ENCODE measurements at places on chromosomes 5 and 9.

GRCh38 chr5:77145666-77146065 lies 58.6 kb upstream of the ZBED3 start:
- no peak for DNase-seq

- no peak for DNase-seq
Observed at GRCh38 chr9:76342201-76342600, 52.0 kb downstream of the RFK start.

DNA sequence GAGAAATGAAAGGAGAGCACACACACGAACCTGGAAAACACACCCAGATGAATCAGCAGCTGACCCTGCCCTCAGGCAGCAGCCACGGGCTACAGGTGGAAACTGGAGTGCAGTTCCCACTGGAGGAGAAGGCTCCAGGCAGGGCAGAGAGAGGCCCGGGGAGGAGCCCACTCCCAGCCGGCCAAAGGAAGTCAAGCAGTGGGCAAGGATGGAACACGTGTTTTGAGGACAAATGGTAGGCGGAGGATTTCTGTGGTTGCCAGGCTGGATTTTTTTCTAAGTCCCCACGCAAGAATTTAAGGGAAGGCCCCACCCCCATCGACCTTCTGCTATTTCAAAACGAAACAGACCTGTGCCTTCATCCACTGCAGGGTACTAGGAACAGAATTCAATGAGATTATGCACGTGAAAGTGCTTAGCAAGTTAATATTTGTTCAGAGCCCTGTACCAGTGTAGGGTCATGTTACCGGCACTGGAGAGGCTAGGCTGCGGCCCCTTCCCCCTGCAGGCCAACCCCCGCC lies 6.8 kb downstream of the EPB41L4B start:
- DNase-seq: no peak

DNA sequence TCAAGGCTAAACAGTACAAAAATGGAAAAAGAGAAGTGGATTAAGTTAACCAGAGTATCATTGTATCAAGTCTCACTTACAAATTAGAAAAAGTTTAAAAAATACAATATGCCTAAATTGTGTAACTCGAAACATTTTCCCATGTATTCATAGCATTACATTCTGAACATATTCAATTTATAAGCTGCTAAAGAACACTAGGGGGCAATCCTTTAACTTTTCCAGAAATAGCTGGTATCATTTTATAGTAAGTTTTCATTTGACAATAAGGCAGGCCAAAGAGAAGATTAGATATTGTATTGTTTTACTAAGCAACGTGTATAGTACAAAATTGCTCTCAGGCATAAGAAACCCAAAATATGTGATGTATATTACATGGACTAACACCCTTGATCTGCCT lies 234.6 kb downstream of the ADGRV1 start:
- no peak for DNase-seq

DNA sequence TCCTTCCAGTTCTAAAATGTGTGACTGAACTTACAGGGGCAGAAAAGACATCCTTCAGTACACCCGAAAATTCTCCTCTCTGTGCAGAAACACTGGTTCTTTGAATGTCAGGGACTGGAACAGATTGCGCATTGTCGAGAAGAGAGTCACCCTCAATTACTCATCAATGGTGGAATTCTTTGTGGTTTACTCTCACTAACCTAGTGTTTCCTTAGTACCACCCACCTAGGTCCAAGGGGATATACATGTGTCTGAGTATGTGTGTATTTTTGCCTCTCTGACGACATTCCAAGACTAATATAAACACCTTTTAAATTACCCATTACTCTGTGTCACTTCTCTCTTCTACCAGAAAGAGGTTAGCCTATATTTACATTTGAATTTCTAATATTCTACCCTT lies 660.8 kb downstream of the TLE1 start:
- DNase-seq: no peak

GRCh38 chr5:177099422-177100093 lies 12.8 kb downstream of the FGFR4 start:
- DNase-seq: no peak

- no peak for DNase-seq
Observed at GRCh38 chr9:110809038-110809595, 140.5 kb downstream of the MUSK start.

GRCh38 chr9:16521868-16522411 lies 348.5 kb downstream of the BNC2 start:
- DNase-seq: no peak

DNA sequence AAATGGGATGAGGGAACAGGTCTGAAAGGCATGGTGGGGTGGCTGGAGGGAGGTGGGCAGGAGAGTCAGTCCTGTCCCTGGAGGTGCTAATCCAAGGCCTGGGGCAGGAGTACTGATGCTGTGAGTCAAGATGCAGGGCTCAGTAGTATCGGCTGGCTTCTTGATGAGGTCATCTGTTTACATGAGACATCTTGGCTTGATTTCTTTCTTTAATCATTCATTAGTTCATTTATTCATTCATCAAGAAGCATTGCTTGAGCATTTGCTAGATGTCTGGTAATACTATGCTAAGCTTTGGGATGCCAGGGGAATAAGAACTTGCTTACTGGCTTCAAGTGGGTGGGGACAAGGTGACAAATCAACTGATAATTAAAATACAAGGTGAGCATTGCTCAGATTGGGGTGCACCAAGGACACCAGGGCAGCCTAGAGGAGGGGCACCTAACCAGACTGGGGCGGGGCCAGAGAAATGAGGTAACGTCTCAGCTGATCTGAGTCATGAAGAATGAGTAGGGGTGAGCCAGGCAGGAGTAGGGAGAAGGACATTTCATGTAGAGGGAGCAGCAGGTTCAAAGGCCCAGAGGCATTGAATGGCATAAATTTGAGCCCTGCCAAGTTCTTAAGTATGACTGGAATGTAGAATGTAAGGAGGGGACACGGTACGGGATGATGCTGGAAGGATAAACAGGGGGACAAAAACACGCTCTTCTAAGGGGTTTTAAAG lies 88.8 kb downstream of the EGFLAM start:
- no peak for DNase-seq

- DNase-seq: no peak
Observed at GRCh38 chr9:98596486-98596885, 112.2 kb downstream of the GABBR2 start.

DNA sequence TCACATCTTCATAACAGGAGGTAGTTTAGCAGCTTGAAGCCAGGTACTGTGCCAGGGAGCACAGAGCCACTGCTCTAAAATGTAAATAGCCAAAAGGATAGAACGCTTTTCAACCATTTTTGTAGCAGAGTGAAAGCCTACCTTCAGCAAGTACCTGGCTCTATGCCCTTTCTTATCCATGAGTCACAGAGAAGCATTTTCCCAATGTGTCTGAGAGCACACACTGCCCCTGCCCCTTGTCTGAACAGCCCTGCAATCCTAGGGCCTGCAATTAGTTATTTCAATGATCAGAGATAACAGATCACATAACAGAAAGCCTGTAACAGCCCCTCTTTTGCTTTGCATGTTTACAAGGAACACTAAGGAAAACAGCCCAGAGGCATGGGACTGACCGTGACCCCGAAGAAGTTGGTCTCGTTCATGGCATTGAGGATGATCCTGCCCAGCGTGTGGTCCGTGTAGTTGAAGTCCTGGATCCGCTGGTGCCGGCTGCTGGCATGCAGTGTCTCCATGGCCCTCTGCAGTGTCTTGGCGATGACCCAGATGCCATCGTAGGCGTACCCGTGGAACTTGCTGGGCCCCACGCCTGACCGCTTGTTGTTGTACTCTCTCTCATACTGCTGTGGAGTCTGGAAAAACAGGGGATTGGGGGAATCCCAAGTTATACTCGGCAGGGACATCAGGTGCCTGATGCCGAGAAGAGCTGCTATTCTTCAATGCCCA lies 198.3 kb upstream of the TBC1D2 start:
- no peak for DNase-seq

GRCh38 chr5:79853028-79853427 lies 138.0 kb downstream of the MTX3 start:
- no peak for DNase-seq

- peak; percentile 32 for DNase-seq
Observed at GRCh38 chr5:95727764-95728191, 3.4 kb upstream of the RHOBTB3 start.

- DNase-seq: no peak
Observed at GRCh38 chr5:135442431-135443160, 4.6 kb downstream of the DCANP1 start.

GRCh38 chr9:38417003-38417945 lies 7.0 kb downstream of the IGFBPL1 start:
- peak; percentile 71 for DNase-seq

DNA sequence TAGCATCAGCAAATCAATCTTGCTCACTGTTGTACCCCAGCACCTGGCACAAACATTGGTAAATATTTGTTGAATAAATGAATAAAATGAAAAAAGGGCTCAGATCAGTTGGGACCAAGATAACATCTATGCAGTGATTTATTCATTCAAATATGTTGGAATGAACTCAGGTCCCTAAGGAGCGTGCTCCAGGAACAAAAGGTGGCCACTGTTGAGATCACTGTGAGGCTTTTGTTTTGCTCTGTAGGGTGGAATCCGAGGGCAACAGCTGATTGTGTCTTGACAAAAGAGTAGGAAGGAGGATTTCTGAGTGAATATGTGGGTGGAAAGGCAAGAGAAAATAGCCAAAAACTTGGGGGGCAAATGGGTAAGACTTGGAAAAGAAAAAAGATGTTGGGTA lies 89.7 kb downstream of the PPP2R2B start:
- no peak for DNase-seq

- no peak for DNase-seq
Observed at GRCh38 chr5:172455087-172455381, 709 bp upstream of the SH3PXD2B start.

DNA sequence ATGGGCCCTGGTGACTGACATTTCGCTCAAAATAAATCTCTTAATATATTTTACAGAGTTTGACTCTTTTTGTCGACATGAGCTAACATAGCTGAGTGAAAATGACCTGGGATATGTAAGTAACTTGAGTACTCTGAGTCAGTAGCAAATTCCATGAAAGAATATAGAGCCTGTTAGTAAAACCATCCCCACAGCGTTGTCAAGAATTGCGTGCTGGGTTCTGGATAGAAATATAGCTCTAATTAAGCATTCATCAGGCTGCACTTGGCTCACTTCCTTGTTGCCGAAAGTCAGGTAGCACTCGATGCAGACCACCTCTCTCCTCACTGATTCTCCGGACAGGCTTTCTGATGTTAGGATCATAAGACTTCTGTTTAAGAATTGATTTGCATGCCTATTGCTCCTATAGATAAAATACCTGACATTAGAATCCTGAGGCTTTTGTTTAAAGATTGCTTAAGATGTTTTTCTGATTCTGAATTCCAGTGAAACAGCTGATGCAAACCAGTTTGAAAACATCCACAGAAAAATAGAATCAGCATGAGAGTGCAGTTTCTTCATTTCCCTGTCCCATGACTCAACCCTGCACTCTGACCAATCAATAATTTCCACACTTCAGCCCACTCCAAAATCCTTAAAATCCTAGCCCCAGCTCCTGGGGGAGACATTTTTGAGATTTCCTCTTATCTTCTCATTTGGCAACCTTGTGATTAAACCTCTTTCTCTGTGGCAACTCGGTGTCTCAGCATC lies 310.6 kb downstream of the DIRAS2 start:
- DNase-seq: no peak

GRCh38 chr9:77981332-77981731 lies 50.3 kb downstream of the GNAQ start:
- DNase-seq: no peak

GRCh38 chr5:126454081-126454480 lies 30.9 kb downstream of the GRAMD2B start:
- peak; percentile 17 for DNase-seq

DNA sequence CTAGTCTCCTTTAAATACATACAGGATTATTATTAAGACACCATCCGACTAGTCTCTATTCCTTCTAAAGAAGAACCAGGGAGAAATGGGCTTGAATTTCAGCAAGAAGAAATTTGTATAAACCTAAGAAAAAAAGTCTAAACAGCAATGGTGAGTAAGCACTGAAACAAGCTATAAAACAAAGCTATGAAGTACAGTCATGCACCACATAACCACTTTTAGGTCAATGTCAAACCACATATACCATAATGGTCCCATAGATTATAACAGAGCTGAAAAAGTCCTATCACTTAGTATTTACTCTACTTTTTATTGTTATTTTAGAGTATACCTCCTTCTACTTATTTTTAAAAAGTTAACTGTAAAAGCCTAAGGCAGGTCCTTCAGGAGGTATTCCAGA lies 102.0 kb upstream of the NFIB start:
- no peak for DNase-seq

DNA sequence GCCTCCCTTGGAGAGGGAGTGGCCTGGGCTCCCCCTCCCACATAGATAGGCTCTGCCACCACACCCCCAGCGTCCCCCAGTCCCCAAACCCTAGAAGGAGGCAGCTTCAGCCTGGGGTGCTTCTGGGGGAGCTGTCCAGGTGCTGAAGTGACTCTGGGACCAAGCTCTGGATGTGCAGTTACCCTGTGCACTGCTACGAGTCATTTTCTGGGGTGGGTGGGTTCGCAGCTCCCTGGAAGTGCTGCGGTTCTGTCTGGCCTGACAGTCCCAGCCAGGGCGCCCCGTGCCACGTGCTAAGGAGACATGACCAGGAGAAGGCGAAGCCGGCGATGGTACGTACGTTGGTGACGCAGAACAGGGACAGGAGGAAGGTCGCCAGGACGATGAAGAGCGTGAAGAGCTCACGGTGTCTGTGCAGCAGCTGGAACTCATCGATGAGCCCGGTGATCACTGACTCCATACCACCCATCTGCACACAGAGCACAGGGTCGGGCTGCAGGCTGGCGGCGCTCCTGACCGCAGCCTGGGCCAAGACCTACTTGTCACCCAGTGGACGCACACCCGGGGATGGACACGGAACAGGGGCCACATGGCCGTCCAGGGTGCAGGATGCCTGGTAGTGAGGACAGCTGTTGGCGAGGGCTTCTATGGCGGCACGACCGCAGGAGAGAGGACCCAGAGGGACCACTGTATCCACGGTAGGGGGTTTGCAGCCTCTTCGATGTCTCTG lies 35.7 kb downstream of the SLC6A3 start:
- DNase-seq: no peak

DNA sequence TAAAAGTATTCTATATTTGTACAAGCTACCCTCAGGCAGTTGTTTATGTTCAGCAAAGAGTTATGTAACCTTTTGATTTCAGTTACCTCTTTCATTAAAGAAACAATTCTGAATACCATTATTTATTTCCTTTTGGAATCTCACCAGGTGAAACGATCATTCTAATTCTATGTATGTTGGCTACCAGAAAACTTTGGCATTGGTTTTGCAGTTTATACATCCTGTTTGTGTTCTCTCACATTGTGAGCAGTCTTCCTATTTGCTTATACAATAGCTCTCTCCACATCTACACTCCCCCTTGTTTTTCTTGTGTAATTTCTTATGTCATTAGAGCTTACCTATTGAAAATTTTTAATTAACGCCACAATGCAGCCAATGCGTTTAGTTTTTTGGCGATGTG lies 276.0 kb upstream of the MPDZ start:
- no peak for DNase-seq

DNA sequence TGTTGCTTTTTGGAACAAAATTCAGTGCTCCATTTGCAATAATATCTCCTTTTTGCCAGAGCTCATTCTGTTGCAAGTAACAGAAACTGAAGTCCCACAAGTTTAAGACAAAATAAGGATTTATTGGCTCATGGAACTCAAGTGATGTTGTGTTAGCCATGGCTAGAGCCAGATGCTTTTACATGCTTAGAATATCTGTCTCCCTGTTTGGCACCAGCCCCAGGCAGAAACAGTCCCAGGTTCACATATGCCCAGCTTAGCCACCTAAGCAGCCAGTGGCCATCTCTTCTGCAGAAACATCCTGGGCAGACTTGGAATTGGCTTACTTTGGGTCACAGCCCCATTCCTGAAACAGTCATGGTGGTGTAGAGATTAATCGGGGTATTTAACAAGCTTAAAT lies 540.9 kb upstream of the SGCD start:
- no peak for DNase-seq
